HEK293T (cell line): ENCODE measurements at places on chromosomes 12 and 14.

GRCh38 chr12:132423820-132424645 is 65.9 kb upstream of the FBRSL1 start:
- DNase-seq, result no peak

DNA sequence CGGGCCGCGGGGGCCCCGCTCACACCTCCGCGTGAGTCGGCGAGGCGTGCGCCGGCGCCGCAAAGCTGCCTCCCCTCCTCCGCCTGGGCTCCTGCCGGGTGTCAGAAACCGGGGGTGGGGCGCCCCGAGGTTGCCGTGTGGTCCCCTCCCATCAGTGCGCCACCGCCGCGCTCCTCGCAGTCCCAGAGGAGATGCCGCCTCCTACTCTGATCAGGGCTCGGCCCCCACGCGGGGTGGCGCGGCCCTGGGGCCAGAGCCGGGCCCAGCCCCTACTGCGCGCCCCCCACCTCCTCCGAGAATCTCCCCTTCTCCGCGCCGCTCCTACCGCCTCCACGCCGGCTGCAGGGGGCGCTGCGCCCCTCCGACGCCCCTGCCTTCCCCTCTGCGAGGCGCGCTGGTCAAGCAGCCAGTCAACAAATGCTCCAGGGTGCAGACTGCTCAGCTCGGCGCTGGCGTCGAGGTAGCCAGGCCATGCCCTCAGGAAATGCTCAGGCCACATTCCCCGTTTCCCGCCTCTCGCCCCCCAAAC is 467 bp upstream of the JAG2 start:
- peak; percentile 71 for DNase-seq

- no peak for DNase-seq
These were observed 716.3 kb upstream of the MDGA2 start for GRCh38 chr14:48391661-48392060.

GRCh38 chr12:131683266-131684014 is 27.4 kb upstream of the SFSWAP start:
- DNase-seq, result no peak

DNA sequence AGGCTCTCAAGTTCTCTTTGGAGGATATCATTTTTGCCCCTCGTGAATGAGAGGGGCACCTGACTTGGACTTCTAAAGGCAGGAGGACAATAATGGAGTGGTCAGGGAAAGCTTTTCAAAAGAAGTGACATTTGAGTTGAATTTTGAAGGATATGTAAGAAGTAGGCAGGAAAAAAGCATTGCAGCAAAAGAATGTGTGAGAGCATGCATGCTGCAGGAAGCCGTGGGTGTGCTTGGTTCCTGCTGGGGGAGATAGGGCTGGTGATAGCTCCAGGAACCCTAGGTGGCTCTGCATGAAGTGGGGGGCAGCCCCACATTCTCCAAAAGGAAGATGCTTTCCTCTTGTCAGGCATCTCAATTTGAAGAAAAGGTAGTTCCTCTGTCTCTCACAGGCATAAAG is 23.1 kb downstream of the ACVR1B start:
- DNase-seq, result no peak

GRCh38 chr12:6264402-6265037 is 46.0 kb upstream of the PLEKHG6 start:
- DNase-seq, result no peak

DNA sequence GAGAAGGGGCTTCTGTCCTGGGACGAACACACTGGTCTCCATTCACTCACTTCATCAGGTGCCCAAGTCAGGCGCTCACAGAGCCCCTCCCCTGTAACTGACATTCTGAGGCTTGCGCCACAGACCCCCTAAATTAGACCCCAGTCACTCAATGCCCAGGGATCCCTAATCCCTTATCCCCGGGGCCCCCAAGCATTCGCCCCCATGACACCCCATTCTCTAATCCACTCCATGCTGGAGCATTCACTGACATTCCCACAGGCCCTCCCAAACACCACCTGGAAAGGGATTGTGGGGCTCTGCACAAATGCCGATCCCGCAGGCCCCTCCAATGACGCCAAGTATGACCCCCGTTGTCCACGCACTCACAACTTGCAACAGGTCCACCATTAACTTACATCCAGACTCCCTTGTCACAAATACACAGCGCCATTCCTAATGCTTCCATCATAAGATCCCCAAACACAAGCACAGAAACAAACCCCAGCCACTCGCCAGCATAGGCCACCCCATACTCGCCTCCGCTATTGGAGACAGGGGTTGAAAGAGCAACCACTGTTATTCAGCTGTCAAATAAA is 1.5 kb downstream of the ZNF605 start:
- DNase-seq, result no peak

DNA sequence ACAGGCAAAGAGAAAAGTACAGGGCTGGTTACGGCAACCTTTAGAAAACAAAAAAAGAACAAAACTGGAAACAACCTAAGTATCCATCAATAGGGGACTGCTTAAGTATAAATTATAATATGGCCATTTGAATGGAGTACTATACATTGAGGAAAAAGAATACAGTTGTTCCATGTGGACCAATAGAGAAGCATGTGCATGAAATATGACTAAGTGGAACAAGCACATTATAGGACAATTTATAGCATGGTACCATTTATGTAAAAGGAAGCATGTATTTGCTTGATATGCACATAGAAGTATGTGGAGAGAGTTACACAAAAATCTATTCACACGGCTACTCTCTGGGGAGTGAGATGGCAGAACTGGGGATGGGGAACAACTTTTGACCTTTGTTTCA is 49.2 kb upstream of the FAM222A start:
- DNase-seq, result no peak

- DNase-seq, result no peak
These were observed 5.6 kb downstream of the TCTN1 start for GRCh38 chr12:110619534-110619953.

- DNase-seq, result no peak
These were observed 280.0 kb downstream of the DPF3 start for GRCh38 chr14:72613975-72614319.

GRCh38 chr14:75184039-75184438 is 7.6 kb upstream of the TMED10 start:
- no peak for DNase-seq

DNA sequence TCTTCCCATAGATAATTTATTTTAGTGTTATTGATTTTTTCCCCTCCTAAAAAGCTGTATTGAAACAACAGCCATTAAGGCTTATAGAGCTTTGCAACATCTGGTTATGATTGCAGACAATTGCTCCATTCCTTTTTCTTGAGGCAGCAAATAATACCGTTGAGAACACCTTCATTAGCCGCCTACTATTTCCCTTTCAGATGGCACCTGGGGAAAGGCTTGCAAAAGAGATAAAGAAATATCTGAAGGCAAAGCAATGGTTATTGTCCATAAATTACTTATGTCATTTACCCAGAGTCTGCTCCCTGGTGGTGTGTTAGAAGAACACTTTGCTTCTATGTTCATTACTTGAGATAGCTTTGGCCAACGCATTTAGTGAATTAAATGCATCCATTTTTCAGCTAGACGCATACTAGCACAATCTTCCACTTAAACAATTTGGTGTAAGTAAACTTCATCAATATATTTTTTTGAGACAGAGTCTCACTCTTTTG is 377.8 kb downstream of the KCNH5 start:
- DNase-seq, result no peak

DNA sequence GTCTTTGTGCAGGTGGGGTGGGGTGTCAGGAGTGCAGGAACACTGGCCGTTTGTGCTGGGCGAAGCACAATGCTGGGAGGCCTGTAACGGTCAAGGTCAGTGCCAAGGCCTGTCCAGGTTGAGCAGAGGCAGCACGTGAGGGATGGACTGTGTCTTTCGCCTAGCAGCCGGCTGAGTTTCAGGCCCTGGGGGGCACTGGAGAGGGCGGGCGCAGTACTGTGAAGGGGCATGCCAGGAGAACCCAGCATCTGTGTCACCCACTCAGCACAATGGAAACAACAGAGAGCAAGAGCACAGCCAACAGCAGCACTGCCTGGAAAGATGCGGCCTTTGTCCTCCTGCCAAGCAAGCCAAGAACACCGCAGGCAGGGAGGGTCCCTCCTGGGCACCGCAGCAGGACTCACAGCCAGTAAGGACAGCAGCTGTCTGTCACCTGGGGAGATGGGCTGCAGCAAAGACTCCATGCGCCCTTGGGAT is 25.2 kb downstream of the SLC25A47 start:
- no peak for DNase-seq

- peak; percentile 79 for DNase-seq
These were observed 1.1 kb downstream of the SLC6A15 start for GRCh38 chr12:84911271-84912197.

DNA sequence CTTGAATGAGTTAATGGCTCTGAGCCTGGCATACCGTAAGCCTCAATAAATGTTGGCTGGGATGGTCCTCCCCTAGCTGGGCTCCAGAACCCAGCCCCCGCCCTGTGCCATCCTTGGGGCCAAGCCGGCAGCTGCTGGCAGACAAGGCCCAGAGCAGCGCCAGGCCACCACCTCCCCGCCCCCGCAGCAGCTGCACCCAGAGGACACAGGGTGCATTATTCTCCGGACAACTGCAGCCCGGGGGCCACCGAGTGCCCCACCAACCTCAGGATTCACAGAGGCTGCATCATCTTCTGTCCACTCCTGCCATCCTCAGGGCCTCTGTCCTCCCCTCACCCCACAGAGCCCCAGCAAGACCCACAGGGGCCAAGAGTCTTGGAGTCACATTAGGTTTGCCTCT is 92.7 kb downstream of the NCOR2 start:
- DNase-seq, result no peak

GRCh38 chr14:96349286-96350075 is 13.7 kb downstream of the ATG2B start:
- DNase-seq, result no peak

DNA sequence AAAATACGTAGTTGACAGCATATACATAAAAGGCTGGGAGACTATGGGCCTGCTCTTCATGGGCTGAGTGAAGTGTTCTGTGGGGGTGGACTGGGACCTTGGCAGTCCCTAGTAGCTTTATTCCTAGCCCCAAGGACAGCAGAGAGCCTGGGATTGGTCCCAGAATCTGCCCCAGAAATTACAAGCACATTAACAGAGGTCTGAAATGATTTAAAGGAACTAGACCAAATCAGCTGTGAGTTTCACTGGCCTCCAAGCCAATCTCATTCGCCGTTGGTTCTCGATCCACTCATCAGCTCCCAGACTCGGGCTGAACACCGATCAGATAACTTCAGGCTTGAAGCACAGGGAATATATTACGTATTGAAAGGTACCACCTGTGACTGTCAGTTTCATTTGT is 77.0 kb upstream of the PSMC1 start:
- no peak for DNase-seq

DNA sequence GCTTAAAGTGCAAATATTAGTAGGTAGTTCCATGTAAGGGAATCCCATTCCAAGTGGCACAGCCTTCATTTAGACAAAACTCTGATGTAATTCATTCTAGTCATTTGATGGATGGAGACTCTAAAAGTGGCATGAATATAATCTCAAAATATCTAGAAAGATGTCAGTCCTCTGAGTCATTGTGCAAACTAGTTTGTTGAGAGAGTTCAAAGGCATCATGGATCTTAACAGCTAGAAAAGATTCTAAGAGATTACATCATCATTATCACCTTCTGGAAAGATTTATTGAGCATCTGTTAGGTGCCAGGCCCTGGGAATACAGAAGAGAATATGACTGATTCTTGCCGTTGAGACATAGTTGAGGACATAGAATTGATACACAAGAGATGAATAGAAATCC is 30.7 kb downstream of the CRADD start:
- no peak for DNase-seq

GRCh38 chr12:98743362-98743953 is 98.4 kb downstream of the APAF1 start:
- DNase-seq, result peak; percentile 60

DNA sequence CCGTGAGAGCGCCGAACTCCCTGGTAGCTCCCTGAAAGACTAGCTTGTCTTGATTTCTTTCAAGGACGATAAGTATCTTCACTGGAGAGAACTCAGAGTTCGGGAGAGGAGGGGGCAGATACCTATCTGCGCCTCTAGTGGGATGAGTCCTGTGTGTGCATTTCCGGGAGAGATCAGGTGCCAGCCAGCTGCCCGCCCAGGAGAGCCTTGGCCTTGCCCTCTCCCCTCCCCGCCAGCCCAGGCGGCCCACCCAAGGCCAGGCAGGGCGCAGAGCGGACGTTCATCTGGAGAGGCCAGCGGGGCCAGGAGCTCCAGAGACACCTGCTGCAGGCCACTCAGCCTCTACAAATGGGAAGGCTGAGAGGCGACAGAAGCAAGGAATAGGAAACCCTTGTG is 1.0 kb downstream of the CD9 start:
- no peak for DNase-seq

DNA sequence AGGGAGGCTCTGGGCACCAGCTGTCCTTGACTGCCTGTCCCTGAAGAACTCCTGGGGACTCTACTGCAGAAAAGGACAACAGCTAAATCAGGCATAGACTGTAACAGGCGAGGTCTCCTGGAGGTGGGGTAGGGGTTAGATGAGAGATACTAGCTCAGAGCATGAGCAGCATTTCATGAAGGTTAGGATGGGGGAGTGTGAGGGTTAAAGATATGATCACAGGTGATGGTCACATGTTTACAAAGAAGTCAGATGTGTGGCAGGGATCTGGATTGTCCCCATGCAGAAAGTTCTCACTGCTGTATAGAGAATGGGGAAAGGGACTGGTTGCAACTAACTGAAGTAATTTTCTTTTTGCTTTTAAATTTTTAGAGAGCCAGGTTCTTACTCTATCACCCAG is 26.5 kb downstream of the TMEM229B start:
- DNase-seq, result no peak

- DNase-seq, result no peak
These were observed 3.5 kb downstream of the TAC3 start for GRCh38 chr12:57012600-57013465.

GRCh38 chr14:83184531-83184930 is 1650.9 kb upstream of the SEL1L start:
- DNase-seq, result no peak

DNA sequence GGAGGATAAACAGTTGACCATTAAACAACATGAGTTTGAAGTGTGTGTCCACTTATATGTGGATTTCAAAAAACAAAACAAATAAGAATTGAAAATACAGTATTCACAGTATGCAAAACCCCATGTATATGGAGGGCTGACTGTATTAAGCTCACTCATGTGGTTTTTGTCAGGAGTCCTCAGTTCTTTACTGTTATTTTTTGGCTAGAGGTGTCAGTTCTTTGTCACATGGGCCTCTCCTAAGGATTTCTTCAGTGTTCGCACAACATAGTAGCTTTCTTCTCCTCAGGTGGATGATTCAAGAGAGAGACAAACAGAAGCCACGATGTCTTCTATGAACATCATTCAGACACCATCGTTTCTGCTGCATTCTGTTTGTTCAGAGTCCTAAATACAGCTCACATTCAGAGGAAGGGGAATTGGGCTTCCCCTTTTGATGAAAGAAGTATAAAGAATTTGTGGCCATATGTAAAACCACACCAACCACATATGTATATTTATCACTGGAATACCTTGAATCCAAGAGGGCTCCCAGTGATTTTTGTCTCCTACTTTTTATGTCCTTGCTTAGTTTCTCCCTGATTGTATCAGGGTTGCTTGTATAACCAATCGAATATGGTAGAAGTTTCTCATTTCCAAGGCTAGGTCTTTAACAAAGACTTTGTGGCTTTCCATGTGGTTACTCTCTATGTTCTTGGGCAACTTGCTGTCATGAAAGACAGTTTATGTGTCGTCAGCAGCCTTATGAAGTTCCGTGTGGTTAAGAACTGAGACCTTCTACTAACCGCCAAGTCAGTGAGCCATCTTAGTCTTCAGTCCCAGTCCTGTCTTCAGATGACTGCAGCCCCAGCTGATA is 18.9 kb downstream of the MNAT1 start:
- no peak for DNase-seq
